Upper lobe of left lung (tissue), 6 donors: ENCODE measurements at places on chromosomes 11 and 22. TPM values are rescaled to one million over a fixed set of nuclear protein-coding genes. Genes with fewer than 3 reads are reported as not detected.

- no peaks in the 10 kb centered on the region for H3K4me1 ChIP-seq
- H3K4me3 ChIP-seq: no peak overlapping the region
- no peak for DNase-seq
- H3K27ac ChIP-seq: no peak overlapping the region
- no peaks in the 10 kb centered on the region for H3K27me3 ChIP-seq
Observed at GRCh38 chr11:120197977-120198376, 12.9 kb upstream of the OAF start.

RFPL3 gene
- not detected for total RNA-seq

GAL gene
- not detected for total RNA-seq

DNA sequence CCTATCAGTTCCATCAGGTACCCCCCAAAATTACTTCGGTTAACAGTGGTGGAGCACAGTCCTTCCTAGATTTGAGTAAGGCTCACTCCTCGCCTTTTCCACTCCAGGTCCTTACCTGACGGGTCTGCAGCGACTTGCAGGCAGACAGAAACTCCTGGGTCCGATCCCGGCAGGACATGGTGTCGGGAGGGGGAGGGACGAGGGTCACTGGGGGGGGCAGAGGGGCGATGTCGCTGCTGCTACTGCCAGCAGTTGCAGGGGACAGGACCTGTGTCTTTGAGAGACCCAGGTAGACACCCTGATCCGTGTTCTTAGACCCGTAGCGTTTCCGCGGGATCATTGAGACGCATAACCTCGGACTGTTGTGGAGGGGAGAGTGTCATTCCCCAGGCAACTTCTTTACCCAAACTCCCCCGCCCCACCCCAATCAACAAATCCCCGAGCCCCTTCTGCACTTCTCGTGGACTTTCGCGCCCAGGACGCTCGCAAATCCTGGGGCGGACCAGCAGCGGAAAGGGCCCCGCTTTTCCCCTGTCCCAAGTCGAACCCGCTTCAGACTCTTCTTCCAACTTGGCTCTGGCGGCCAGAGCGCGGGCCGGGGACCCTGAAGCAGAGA lies 839 bp downstream of the STX5 start:
- H3K4me1 ChIP-seq: peaks cover 31% of the 10 kb centered on the region
- H3K36me3 ChIP-seq: peaks cover 8% of the 10 kb centered on the region
- peak overlapping the region; percentile 91 for H3K4me3 ChIP-seq
- H3K27ac ChIP-seq: peak overlapping the region; percentile 93
- no peaks in the 10 kb centered on the region for H3K27me3 ChIP-seq
- no peak for DNase-seq

DNA sequence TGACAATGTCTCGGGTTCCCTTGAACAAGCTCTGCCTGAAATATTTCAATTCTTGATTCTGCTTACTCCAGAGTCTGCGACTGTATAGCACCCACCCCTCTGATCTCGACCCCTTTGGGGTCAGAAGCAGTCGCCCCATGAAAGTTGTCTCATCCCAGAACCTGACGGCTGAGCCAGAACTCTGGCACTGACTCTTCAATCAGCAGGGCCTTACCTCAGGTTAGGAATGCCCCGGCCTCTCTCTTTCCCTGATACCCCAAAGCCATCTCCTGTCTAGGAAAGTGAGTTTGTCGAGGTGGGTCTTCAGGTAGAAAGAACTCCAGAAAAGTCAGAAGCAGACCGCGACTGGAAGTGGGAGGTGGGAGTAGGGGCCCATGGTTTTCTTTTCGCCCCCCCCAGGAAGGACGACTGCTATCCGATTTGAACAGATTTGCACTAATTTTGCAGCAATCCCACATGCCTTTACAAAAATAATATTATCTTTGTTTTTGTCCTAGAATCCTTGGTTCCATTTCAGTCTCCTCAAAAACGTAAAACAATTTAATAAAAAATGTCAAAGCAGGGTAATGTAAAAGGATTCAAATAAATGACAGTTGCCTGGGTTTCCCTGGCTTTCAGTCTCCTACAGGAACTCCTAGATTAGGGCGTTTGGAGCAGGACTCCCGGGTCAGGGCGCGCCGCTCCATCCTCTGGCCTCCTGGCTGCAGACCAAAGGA lies 898 bp upstream of the ROBO3 start:
- H3K27ac ChIP-seq: no peak overlapping the region
- no peaks in the 10 kb centered on the region for H3K36me3 ChIP-seq
- peaks cover 24% of the 10 kb centered on the region for H3K27me3 ChIP-seq

HEPN1 gene
- not detected for total RNA-seq

GRCh38 chr11:86408845-86409244 lies 34.2 kb downstream of the CCDC81 start:
- H3K27me3 ChIP-seq: no peaks in the 10 kb centered on the region
- no peak overlapping the region for H3K27ac ChIP-seq
- no peaks in the 10 kb centered on the region for H3K4me1 ChIP-seq
- H3K4me3 ChIP-seq: no peak overlapping the region
- DNase-seq: no peak

- no peak overlapping the region for H3K4me3 ChIP-seq
- H3K27ac ChIP-seq: no peak overlapping the region
- no peaks in the 10 kb centered on the region for H3K36me3 ChIP-seq
- H3K27me3 ChIP-seq: no peaks in the 10 kb centered on the region
Observed at GRCh38 chr11:123139206-123139605, 55.8 kb downstream of the CLMP start.

GRCh38 chr11:11344045-11344444 lies 9.0 kb downstream of the CSNK2A3 start:
- no peak for DNase-seq
- no peak overlapping the region for H3K27ac ChIP-seq
- no peaks in the 10 kb centered on the region for H3K27me3 ChIP-seq
- H3K4me3 ChIP-seq: no peak overlapping the region

- H3K36me3 ChIP-seq: no peaks in the 10 kb centered on the region
- no peak overlapping the region for H3K27ac ChIP-seq
- H3K4me3 ChIP-seq: no peak overlapping the region
- no peaks in the 10 kb centered on the region for H3K27me3 ChIP-seq
Observed at GRCh38 chr11:37724315-37724714, 1126.3 kb upstream of the RAG2 start.

DNA sequence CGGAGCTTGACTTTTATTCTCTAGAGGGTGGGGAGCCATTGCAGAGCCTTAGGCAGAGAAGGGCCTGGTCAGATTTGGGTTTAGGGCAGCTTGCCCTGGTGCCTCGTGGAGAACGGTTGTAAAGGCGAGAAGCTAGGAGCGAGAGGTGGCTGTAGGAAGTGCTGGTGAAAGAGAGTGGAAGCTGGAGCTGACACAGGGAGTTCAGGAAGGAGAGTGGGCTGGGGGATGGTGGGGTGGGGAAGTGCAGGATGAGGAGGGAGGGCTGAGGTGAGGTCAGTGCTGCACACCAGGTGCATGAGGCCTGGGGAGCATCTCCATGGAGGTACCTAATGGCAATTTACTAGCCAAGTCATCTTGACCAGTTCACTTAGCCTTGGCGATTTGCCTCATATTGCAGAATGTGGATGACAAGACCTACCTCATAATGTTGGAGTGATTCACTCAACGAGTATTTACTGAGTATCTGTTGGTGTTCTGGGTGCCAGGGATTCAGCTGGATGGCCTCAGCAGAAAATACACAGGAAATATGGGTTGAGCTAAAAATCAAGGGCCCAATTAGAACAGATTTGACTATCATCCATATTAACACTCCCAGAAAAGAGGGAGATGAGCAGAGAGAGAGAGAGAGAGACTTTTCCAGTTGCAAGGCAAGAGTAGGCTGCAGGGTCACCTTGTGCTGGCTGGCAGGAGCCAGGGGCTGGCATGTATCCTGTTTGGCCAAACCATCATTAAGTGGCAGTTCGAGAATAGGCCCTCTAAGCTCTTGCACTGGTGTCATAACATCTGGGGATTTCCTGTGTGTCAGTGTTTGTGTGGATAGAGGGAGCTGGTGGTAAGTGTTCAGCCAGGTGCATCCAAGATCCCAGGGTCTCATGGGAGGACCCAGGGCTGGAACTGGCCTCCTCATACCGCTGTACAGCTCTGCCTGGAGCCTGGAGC lies 44.4 kb upstream of the CLDN5 start:
- no peak for DNase-seq
- no peaks in the 10 kb centered on the region for H3K36me3 ChIP-seq
- H3K4me1 ChIP-seq: peaks cover 18% of the 10 kb centered on the region
- no peak overlapping the region for H3K4me3 ChIP-seq
- peak overlapping the region; percentile 2 for H3K27ac ChIP-seq

DNA sequence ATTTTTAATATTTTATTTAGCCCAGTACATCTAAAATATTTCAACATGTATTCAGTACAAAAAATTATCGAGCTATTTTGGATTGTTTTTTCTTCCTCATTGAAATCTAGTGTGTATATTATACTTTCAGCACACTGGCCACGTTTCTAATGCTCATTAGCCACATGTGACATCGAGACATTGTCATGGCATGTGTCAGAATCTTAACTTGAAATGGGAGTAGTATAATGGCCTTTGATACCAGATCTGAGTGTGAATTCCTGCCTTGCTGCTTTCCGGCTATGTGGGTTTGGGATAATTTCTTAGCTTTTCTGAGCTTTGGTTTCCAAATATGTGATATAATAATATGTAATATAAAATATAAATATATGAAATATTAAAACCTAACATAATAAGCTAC lies 54.3 kb downstream of the BCL2L13 start:
- no peaks in the 10 kb centered on the region for H3K27me3 ChIP-seq
- peaks cover 14% of the 10 kb centered on the region for H3K36me3 ChIP-seq
- no peak overlapping the region for H3K4me3 ChIP-seq

- H3K4me3 ChIP-seq: no peak overlapping the region
- H3K4me1 ChIP-seq: peaks cover 20% of the 10 kb centered on the region
- H3K27me3 ChIP-seq: no peaks in the 10 kb centered on the region
- peak overlapping the region; percentile 87 for H3K27ac ChIP-seq
Observed at GRCh38 chr11:76631566-76632308, 38.8 kb downstream of the LRRC32 start.

PGR gene
- 3.1 TPM for total RNA-seq

FLRT1 gene
- total RNA-seq: not detected

- H3K36me3 ChIP-seq: no peaks in the 10 kb centered on the region
- H3K4me1 ChIP-seq: no peaks in the 10 kb centered on the region
- DNase-seq: no peak
- H3K27ac ChIP-seq: no peak overlapping the region
Observed at GRCh38 chr11:134639586-134640330, 227.7 kb upstream of the B3GAT1 start.
